Suprapubic skin (tissue), 4 donors: ENCODE measurements at places on chromosomes 1 and 21. TPM values are rescaled to one million over a fixed set of nuclear protein-coding genes. Genes with fewer than 3 reads are reported as not detected.

L1TD1 gene
- not detected for total RNA-seq

FGGY gene
- total RNA-seq, result 17.5 TPM

RIMS3 gene
- total RNA-seq, result 8.2 TPM

GRCh38 chr1:32891630-32892029 is 5.3 kb downstream of the HPCA start:
- peaks cover 19% of the 10 kb centered on the region for H3K4me1 ChIP-seq
- peaks cover 32% of the 10 kb centered on the region for H3K27me3 ChIP-seq
- H3K27ac ChIP-seq, result no peak overlapping the region
- H3K4me3 ChIP-seq, result no peak overlapping the region

GRCh38 chr1:2251786-2252185 is 23.7 kb downstream of the SKI start:
- peaks cover 93% of the 10 kb centered on the region for H3K4me1 ChIP-seq
- no peaks in the 10 kb centered on the region for H3K27me3 ChIP-seq
- H3K36me3 ChIP-seq, result no peaks in the 10 kb centered on the region
- H3K27ac ChIP-seq, result peak overlapping the region; percentile 76
- peak overlapping the region; percentile 8 for H3K4me3 ChIP-seq
- DNase-seq, result no peak

GRCh38 chr1:183038913-183039312 is 15.7 kb downstream of the LAMC1 start:
- H3K36me3 ChIP-seq, result no peaks in the 10 kb centered on the region
- H3K4me1 ChIP-seq, result peaks cover 41% of the 10 kb centered on the region
- no peak overlapping the region for H3K27ac ChIP-seq
- no peak for DNase-seq

GRCh38 chr1:170885551-170885950 is 49.8 kb upstream of the MROH9 start:
- H3K4me3 ChIP-seq, result no peak overlapping the region
- H3K27ac ChIP-seq, result no peak overlapping the region
- no peaks in the 10 kb centered on the region for H3K36me3 ChIP-seq
- no peaks in the 10 kb centered on the region for H3K4me1 ChIP-seq
- DNase-seq, result no peak

ZBTB40 gene
- total RNA-seq, result 36.0 TPM

GRCh38 chr1:27126391-27126790 is 28.5 kb downstream of the SLC9A1 start:
- no peak for DNase-seq
- H3K4me1 ChIP-seq, result peaks cover 28% of the 10 kb centered on the region
- no peaks in the 10 kb centered on the region for H3K36me3 ChIP-seq
- no peak overlapping the region for H3K4me3 ChIP-seq
- no peaks in the 10 kb centered on the region for H3K27me3 ChIP-seq

LGALS8 gene
- total RNA-seq, result 70.2 TPM

DNA sequence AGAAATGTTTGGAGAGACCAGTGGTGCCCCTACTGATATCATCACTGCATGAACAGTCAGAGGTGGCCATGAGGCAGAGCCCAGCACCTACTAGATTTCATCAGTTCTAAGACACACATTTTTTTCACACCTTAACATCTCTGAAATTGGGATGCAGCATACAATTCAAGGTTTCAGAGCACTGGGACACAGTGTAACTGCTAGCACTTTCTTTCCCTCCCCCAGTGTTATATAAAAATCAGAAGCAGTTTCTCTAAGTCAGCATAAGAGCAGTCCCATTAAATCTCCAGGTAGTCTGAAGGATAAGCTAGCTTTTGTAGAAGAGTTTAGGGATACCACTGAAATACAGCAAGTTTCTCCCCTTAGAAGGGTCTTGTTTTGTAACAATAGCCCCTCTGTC is 10.0 kb upstream of the ANGPTL7 start:
- no peak overlapping the region for H3K27ac ChIP-seq
- H3K36me3 ChIP-seq, result peaks cover 17% of the 10 kb centered on the region
- H3K4me3 ChIP-seq, result no peak overlapping the region
- H3K27me3 ChIP-seq, result no peaks in the 10 kb centered on the region

- H3K4me3 ChIP-seq, result no peak overlapping the region
- H3K4me1 ChIP-seq, result peaks cover 63% of the 10 kb centered on the region
- no peak for DNase-seq
- peaks cover 36% of the 10 kb centered on the region for H3K36me3 ChIP-seq
- no peak overlapping the region for H3K27ac ChIP-seq
Measured at GRCh38 chr1:22077728-22078127, 25.2 kb downstream of the CDC42 start.

GRCh38 chr21:45081636-45082035 is 7.3 kb downstream of the ADARB1 start:
- H3K36me3 ChIP-seq, result no peaks in the 10 kb centered on the region
- no peak overlapping the region for H3K27ac ChIP-seq
- DNase-seq, result no peak
- no peaks in the 10 kb centered on the region for H3K27me3 ChIP-seq
- peaks cover 19% of the 10 kb centered on the region for H3K4me1 ChIP-seq
- no peak overlapping the region for H3K4me3 ChIP-seq

DNA sequence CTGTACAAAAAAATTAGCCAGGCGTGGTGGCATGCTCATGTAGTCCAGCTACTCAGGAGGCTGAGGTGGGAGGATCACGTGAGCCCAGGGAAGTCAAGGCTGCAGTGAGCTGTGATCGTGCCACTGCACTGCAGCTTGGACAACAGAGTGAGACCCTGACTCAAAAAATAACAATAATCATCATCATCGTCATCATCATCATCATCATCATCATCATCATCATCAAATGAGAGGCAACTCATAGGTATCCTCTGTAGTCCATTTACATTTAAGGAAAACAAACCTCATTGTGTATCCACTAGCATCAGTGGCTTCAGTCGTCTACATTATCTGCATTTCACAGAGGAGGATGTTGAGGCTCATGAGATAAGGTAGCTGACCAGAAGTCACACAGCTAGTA is 68.8 kb upstream of the SELENON start:
- H3K27ac ChIP-seq, result no peak overlapping the region
- no peak overlapping the region for H3K4me3 ChIP-seq
- peaks cover 46% of the 10 kb centered on the region for H3K4me1 ChIP-seq
- DNase-seq, result no peak
- no peaks in the 10 kb centered on the region for H3K36me3 ChIP-seq

DNA sequence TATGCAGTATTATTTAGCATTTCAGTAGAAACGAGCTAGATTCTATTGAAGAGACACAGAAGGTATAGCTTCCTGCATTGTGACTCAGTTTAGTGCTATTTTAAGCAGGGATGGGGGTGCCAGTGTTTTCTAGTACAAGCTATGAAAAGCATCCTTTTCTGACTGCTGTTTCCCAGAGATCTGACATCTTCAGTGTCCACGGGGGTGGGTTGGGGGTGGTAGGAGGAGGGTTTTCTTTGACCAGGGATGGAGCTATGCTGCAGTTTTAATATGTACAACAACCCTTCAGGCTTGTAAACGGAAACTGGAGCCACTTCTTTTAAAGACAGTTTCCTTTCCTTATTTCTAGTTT is 2.7 kb upstream of the NEGR1 start:
- H3K4me1 ChIP-seq, result peaks cover 18% of the 10 kb centered on the region
- no peaks in the 10 kb centered on the region for H3K36me3 ChIP-seq
- H3K27me3 ChIP-seq, result no peaks in the 10 kb centered on the region
- H3K27ac ChIP-seq, result peak overlapping the region; percentile 11

- peak; percentile 78 for DNase-seq
- H3K4me3 ChIP-seq, result no peak overlapping the region
- H3K4me1 ChIP-seq, result peaks cover 17% of the 10 kb centered on the region
- H3K27ac ChIP-seq, result no peak overlapping the region
- no peaks in the 10 kb centered on the region for H3K36me3 ChIP-seq
Measured at GRCh38 chr1:202046227-202046626, 35.8 kb downstream of the ELF3 start.

GRCh38 chr1:169618367-169618766 is 11.6 kb downstream of the SELP start:
- H3K27ac ChIP-seq, result no peak overlapping the region
- no peak overlapping the region for H3K4me3 ChIP-seq
- H3K36me3 ChIP-seq, result no peaks in the 10 kb centered on the region
- peaks cover 17% of the 10 kb centered on the region for H3K27me3 ChIP-seq
- DNase-seq, result no peak

IL20 gene
- total RNA-seq, result 0.76 TPM

MPZ gene
- 2.9 TPM for total RNA-seq

GRCh38 chr1:229582011-229582694 is 23.6 kb upstream of the ABCB10 start:
- H3K36me3 ChIP-seq, result no peaks in the 10 kb centered on the region
- H3K4me1 ChIP-seq, result peaks cover 16% of the 10 kb centered on the region
- DNase-seq, result no peak
- H3K27ac ChIP-seq, result no peak overlapping the region

OR10X1 gene
- not detected for total RNA-seq

CLCA4 gene
- total RNA-seq, result 1.4 TPM

ERICH3 gene
- not detected for total RNA-seq

DNA sequence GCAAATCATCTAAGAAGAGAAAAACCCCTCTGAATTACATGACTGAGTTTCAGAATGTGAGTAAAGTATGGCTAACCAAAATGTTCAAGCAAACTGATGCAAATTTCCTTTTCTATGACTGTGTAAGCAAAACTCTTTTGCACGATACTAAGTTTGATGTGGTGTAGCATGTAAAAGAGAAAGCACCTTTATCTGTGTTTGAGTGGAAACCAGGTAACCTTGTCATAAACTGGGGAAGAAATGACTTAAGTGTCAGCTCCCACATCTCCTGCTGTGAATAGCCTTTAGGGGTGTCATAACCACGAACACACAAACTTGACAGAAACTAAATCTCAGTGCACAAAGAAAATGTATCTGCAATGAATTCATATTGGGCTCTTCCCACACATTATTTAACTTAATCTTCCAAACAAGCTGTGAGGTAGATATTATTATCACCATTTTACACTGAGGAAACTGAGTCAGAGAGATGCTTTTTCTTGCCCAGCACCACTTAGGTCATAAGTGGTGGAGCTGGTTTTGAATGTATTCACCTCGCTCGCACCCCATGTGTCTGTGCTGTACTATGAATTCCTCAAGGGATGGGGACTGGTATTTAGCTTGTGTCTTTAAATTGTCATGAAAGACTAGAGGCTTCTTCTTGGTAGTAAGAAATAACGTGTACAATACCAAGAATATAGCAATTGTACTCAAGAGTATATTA is 32.9 kb upstream of the IL12RB2 start:
- no peak for DNase-seq
- H3K4me3 ChIP-seq, result no peak overlapping the region
- H3K27me3 ChIP-seq, result no peaks in the 10 kb centered on the region

KANK4 gene
- 0.16 TPM for total RNA-seq

GRCh38 chr1:81312272-81312754 is 488.4 kb upstream of the ADGRL2 start:
- H3K4me1 ChIP-seq, result no peaks in the 10 kb centered on the region
- H3K27me3 ChIP-seq, result no peaks in the 10 kb centered on the region
- DNase-seq, result no peak
- H3K4me3 ChIP-seq, result no peak overlapping the region
- no peak overlapping the region for H3K27ac ChIP-seq
- H3K36me3 ChIP-seq, result no peaks in the 10 kb centered on the region

DNA sequence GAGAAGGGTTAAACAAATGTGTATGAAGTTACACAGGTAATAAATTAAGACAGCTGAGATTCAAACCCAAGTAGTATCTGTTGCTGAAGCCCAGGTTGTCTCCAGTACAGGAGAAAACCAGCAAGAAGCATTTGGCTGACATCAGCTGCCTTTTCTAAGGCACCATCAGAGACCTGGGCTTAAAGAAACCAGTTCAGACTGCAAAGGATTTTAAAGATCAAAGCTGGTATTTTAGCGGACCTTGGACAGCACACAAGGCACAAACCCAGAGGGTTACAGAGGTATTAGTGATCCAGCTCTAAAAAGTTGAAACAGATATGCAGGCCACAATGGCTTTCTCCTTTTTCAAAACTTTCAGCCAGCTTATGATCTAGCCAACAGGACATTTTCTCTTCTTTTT is 23.4 kb downstream of the BEND5 start:
- no peak overlapping the region for H3K27ac ChIP-seq
- no peak overlapping the region for H3K4me3 ChIP-seq
- peaks cover 7% of the 10 kb centered on the region for H3K36me3 ChIP-seq
- no peaks in the 10 kb centered on the region for H3K27me3 ChIP-seq
- no peaks in the 10 kb centered on the region for H3K4me1 ChIP-seq

GCSAML gene
- total RNA-seq, result not detected

CFAP74 gene
- total RNA-seq, result not detected

DNA sequence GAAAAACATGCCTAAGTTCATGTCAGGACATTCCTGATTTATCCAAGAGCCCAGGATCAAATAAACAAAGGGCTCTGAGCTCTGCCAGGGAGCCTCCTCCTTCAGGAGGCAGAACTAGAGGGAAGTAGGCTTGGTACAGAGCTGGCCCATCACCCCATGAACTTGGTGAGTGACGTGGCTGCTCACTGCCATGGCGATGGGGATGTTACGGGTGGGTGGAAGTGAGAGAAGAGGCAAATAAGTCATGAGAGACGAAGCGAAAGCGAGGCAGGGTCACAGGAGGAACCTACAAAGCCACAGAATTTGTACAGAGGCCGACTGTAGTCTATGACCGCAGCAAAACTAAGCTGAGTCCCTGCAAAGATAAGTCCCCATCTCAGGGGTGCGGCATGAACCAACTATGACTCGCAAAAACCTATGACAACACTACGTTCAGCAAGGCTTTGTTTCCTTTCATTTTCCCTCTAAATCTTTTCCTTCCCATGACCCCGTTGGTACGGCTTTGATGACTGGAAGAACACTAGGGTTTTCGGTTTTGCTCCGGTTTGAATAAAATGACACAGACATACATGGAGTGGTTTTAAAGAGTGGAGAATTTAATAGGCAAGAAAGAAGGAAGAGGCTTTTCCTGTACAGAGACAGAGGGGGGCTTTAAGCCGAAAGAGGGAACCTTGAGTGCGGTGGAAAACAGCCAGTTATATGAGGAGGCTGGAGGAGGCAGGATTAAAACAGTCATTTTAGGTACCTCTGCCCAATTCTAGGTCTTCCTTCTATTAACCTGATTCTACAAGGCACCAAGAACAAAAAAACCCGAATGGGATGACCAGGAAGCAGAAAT is 74.1 kb downstream of the CD46 start:
- H3K27ac ChIP-seq, result peak overlapping the region; percentile 93
- peak overlapping the region; percentile 38 for H3K4me3 ChIP-seq
- DNase-seq, result peak; percentile 84
- no peaks in the 10 kb centered on the region for H3K36me3 ChIP-seq

GRCh38 chr21:46022551-46023525 is 41.3 kb downstream of the COL6A1 start:
- no peak overlapping the region for H3K27ac ChIP-seq
- no peaks in the 10 kb centered on the region for H3K27me3 ChIP-seq
- no peak for DNase-seq
- H3K36me3 ChIP-seq, result no peaks in the 10 kb centered on the region

DNA sequence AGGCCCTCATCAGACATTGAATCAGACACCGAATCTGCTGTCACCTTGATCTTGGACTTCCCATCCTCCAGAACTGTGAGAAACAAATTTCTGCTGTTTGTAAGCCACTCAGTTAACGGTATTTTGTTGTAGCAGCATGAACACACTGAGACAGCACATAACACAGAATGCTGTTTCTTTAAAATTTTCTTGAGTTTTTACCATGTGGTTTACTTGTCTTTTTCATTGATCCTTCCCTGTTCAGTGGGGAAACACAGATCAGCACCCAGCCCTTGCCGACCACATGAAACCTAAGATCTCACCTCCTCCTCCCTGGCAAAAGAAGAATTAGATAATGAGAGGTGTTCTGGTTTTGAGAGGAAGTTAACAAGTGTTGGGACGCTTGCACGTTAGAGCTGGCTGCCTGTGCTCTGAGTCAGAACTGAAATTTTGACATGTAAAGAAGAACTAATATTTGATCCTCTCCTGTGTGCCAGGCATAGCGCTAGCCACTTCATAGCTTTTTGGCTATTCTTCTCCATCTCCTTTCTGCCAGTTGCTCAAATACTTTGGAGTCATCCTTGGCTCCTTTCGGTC is 179.6 kb downstream of the DHRS3 start:
- H3K4me1 ChIP-seq, result peaks cover 56% of the 10 kb centered on the region
- no peak for DNase-seq
- peaks cover 6% of the 10 kb centered on the region for H3K36me3 ChIP-seq
- no peak overlapping the region for H3K27ac ChIP-seq
- no peak overlapping the region for H3K4me3 ChIP-seq

POTED gene
- not detected for total RNA-seq
